Large intestine (tissue), 12 donors: ENCODE measurements at places on chromosomes 6 and 20. TPM values are rescaled to one million over a fixed set of nuclear protein-coding genes. Genes with fewer than 3 reads are reported as not detected.

IL17A gene
- 0.78 TPM for polyA plus RNA-seq

PKIB gene
- 30.3 TPM for polyA plus RNA-seq

GINS1 gene
- 8.9 TPM for polyA plus RNA-seq

COQ3 gene
- polyA plus RNA-seq, result 8.2 TPM

BPI gene
- 0.21 TPM for polyA plus RNA-seq

OPRM1 gene
- 0.67 TPM for polyA plus RNA-seq

SLC17A9 gene
- polyA plus RNA-seq, result 8.1 TPM

PHACTR1 gene
- polyA plus RNA-seq, result 5.5 TPM

GPX5 gene
- not detected for polyA plus RNA-seq

CLIC5 gene
- 111 TPM for polyA plus RNA-seq

MUC22 gene
- not detected for polyA plus RNA-seq

TBXT gene
- polyA plus RNA-seq, result 0.04 TPM

DEFB123 gene
- not detected for polyA plus RNA-seq

SLC17A3 gene
- polyA plus RNA-seq, result 0.43 TPM

STMND1 gene
- 0.61 TPM for polyA plus RNA-seq

TMEM14A gene
- polyA plus RNA-seq, result 49.1 TPM

ARFGEF2 gene
- polyA plus RNA-seq, result 43.7 TPM

RBL1 gene
- polyA plus RNA-seq, result 6.0 TPM

PCSK2 gene
- 2.8 TPM for polyA plus RNA-seq

RNASET2 gene
- polyA plus RNA-seq, result 70.2 TPM

LPA gene
- polyA plus RNA-seq, result 0.06 TPM

HUS1B gene
- polyA plus RNA-seq, result 0.34 TPM

SYNGAP1 gene
- 21.0 TPM for polyA plus RNA-seq

CTAGE9 gene
- polyA plus RNA-seq, result 0.73 TPM

DLK2 gene
- 2.3 TPM for polyA plus RNA-seq

B3GAT2 gene
- 2.4 TPM for polyA plus RNA-seq

C6orf132 gene
- 44.3 TPM for polyA plus RNA-seq

RPS18 gene
- 5,002 TPM for polyA plus RNA-seq

HRH3 gene
- 0.33 TPM for polyA plus RNA-seq

MEI4 gene
- polyA plus RNA-seq, result 0.09 TPM

NKAIN4 gene
- 6.8 TPM for polyA plus RNA-seq

SMPDL3A gene
- 48.7 TPM for polyA plus RNA-seq

BPIFB1 gene
- not detected for polyA plus RNA-seq

SLC24A3 gene
- polyA plus RNA-seq, result 9.9 TPM
